Activated B cell treated with CpG ODN at 0.5 μM for 24 hours (primary cell): ENCODE measurements at places on chromosomes 7 and 10.
A peak's percentile ranks its signal among the peaks of the same experiment; 100 is the strongest.

DNA sequence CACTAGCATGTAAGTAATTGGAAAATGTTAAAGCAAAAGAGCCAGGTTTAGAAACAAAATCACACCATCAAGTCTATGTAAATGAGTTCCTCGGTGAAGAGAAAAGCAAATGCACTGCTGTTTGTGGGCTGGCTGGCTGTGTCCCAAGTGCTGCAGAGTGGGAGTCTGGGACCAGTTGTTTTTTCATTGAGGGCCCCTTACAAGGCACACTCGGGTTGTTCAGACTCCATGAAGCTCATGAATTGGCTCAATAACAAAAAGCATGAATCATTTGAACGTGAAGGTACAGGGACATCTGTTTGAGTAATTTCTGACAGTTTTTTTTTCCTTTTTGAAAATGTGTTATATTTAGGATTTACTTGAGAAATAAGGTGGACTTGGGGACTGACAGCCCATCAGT lies 28.0 kb downstream of the GRK5 start:
- no peaks in the 10 kb centered on the region for H3K27me3 ChIP-seq
- no peak for DNase-seq
- peak overlapping the region; percentile 24 for H3K4me3 ChIP-seq
- peak overlapping the region; percentile 53 for H3K27ac ChIP-seq

DNA sequence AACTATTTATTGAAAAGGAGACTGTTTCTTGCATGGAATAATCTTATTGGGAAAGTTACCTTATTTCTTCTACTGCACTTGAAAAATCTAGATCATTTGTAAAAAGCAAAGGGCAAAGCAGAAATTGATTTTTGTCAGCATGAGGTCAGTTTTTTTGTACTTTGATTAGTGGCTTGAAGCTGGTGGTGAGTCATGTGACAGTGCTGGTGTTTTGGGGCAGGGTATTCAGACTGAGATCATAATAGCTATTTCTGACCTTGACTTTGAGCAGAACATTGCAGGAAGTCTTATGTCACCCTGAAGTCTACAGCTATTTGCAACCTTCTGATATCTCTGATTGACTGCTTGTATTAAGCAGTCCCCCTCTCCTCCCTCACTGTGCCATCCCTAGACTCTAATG lies 66.3 kb upstream of the SORCS3 start:
- no peak overlapping the region for H3K4me3 ChIP-seq
- DNase-seq, result no peak
- H3K4me1 ChIP-seq, result no peaks in the 10 kb centered on the region
- no peak overlapping the region for H3K27ac ChIP-seq
- peaks cover 10% of the 10 kb centered on the region for H3K27me3 ChIP-seq

DNA sequence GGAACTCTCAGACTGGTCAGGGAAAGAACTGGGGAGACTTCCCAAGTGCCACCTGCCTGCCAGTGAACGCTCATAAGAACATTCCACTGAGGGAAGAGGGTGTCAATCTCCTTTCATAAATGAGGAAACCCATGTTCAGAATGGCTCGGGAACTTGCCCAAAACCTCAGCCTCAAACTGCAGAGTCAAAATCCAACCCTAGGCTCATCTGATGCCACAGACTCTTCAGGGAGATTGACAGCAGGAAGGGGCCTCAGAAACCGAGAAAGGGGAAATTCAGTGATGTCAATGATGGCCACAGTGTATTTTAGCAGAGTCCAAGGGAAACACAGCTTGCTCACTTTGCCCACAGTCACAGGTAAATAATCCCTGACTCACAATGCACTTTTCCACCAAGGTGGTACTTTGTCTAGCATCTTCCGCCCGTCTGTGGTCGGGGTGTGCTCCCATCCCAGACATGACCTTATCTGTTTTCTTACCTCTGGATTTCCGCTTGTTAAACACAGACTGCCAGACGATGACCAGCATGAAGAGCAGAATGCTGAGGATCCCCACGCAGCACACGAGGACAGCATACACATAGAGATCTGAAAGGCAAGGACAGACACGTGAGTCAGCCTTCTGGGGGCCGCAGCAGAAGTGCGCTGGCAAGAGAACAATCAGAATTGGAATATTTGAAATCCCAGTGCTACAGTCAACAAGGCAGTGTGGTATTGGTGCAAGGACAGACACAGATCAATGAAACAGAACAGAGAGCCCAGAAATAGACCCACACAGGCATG lies 38.4 kb downstream of the VSTM4 start:
- H3K36me3 ChIP-seq, result no peaks in the 10 kb centered on the region
- H3K27ac ChIP-seq, result no peak overlapping the region
- peaks cover 20% of the 10 kb centered on the region for H3K27me3 ChIP-seq

GRCh38 chr10:28586176-28586575 lies 53.3 kb downstream of the WAC start:
- H3K36me3 ChIP-seq, result peaks cover 79% of the 10 kb centered on the region
- no peak overlapping the region for H3K27ac ChIP-seq
- H3K4me3 ChIP-seq, result no peak overlapping the region
- DNase-seq, result no peak
- peaks cover 17% of the 10 kb centered on the region for H3K4me1 ChIP-seq

DNA sequence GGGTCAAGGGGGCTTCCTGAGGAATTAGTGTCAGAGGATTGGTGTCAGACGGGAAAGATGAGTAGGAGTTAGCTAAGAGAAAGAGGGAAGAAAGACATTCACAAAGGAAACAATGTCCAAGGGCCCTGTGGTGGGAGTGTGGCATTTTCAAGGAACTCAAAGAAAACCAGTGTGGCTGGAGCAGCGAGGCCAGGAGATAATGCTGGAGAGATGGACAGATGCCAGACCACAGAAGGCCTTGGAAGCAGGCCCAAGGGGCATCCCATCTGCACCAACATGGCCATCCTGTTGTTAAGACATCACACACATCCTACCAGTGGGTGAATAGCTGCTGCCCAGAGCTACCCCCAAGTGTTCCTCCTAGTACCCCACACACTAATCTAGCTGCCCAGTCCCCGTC lies 36.1 kb upstream of the CUL1 start:
- H3K4me3 ChIP-seq, result no peak overlapping the region
- no peak overlapping the region for H3K27ac ChIP-seq
- no peaks in the 10 kb centered on the region for H3K4me1 ChIP-seq
- peaks cover under 1% of the 10 kb centered on the region for H3K27me3 ChIP-seq

DNA sequence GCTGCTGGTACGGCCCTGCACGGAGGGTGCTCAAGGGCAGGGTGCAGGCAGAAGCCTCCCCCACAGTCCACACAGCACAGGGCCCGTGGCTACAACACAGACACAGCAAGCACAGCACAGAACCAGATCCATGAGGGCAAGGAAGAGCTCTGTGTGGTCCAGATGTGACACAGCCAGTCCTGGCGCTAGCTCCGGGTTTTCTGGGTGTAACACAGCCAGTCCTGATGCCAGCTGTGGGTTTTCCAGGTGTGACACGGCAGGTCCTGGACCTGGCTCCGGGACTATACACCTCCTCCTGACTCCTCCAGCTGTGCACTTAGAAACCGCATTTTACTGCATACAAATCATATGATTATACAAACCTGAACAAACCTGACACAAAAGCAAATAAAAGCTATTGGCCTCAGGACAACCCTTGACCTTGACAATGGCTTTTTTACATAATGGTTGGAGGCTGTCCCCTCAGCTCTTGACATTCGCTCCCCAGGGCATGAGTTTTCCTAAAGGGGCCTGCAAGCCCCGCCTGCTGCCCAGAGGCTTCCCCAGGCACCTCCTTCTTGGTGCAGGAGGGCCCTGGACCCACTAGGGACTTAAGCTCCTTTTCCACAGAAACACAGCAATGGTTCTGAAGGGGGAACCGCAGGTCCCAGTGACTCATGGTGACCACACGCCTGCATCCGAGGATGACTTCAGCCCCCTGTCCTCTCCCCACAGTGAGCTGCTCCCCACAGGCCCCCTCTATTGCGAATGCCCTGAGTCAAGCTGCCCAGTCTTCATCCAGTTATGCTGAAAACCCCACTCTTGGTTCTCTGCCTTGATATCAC lies 209.6 kb downstream of the PTPRN2 start:
- no peak overlapping the region for H3K4me3 ChIP-seq
- no peaks in the 10 kb centered on the region for H3K27me3 ChIP-seq
- no peaks in the 10 kb centered on the region for H3K36me3 ChIP-seq
- H3K27ac ChIP-seq, result no peak overlapping the region
- DNase-seq, result no peak

DNA sequence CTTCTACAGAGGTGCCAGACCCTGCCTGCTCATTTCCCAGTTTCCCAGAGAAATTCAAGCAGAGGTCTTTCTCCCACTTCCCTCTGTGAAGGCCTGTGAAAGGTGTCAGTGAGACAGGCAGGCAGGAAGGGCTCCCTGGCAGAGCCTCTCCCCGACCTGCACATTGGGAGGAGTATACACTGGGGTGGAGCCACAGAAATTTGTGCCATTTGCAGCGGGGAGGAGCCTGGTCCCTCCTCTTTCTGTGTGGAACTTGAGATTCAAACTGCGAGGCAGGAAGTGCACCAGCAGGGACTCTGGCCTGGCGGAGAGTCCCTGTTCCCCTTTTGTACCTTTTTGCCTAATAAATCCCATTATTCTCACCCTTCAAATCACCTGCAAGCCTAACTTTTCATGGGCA lies 54.6 kb upstream of the OPN4 start:
- no peaks in the 10 kb centered on the region for H3K27me3 ChIP-seq
- no peaks in the 10 kb centered on the region for H3K36me3 ChIP-seq
- H3K4me3 ChIP-seq, result no peak overlapping the region
- DNase-seq, result no peak
- no peak overlapping the region for H3K27ac ChIP-seq

DNA sequence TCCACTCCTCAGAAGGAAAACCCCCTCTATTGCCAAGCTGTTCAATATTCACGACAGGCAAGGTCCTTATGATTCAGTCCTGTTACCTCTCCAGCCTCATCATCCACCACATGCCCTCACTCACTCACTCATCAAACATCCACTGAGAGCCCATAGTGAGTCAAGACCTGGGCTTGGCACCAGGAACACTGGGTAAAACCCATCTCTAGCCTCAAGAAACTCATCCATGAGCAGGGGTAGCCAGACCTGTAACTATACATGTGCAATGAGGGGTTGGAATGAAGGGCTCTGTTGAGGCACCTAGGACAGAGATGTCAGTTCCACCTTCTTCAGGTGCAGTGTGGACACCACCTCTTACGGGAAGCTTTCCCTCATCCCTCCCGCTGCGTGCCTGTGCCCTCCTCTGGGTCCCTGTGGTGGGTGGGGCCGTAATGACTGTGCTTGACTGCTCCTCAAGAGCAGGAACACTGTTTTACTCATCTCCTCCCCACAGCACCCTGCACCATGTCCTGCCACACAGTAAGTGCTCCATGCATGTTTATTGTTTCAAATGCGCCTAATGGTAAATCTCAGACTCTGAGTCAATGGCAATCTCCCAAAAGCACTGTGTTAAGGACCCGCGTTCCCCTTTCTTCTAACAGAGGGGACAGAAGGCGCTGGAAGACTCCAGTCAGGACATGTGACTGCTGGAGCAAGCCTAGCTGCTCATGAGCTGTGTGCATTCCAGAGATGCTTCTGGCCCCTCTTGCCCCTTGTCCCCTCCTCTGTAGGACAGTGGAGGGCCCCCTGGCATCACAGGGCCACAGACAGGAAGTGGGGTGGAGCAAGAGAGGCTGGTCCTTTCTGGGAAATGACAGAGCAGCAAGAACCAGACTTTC lies 95.4 kb downstream of the HIPK2 start:
- peaks cover 11% of the 10 kb centered on the region for H3K36me3 ChIP-seq
- no peaks in the 10 kb centered on the region for H3K27me3 ChIP-seq
- DNase-seq, result no peak
- peak overlapping the region; percentile 24 for H3K27ac ChIP-seq
- H3K4me3 ChIP-seq, result no peak overlapping the region
